ENCODE measurements at places on chromosomes 7 and 10.

- no peak for DNase-seq
These were observed 116.3 kb upstream of the GDF10 start for GRCh38 chr10:47183704-47184041.

DNA sequence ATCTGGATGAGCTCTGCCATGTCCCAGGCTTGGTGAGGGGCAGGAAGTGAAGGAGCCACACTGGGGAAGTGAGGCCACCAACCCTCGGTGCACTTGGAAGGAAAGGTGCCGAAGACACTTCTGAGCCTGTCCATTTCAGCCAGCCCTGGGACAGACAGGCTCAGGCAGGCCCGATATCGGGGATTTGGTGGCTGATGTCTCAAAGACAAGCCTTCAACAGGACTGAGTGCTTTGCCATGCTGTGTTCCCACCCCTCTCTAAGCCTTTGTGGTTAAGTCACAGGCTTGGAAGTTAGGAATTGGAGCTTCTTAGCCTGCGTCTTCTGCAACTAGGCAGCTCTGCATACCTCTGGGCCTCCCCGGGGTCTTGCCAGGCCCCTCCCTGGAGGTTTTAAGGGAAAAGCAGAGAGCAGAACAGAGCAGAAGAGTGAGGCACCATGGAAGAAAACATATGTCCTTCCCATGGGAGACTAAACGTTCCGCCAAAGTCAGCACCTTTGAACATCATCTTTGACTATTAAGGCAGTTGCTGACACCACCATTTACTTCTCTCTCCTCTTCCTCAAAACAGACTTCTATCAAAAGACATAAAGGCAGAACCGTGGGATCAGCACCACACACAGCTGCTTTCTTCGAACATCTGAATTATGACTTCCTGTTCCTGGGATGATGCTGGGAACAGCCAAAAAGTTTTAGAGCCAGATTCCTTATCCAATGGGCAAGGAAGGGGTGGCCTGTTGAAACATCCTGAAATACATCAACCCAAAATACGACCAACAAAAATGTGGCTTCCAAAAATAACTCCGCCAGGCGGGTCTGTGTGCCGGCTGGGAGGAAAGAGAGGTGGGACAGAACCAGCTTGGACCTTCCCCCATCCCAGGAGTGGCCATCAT is 71.8 kb downstream of the AFAP1L2 start:
- DNase-seq, result no peak

- DNase-seq, result no peak
These were observed 35.2 kb downstream of the STK17A start for GRCh38 chr7:43618073-43618472.

- no peak for DNase-seq
These were observed 41.1 kb downstream of the ZC3HC1 start for GRCh38 chr7:130009848-130010688.

- DNase-seq, result no peak
These were observed 780 bp downstream of the CYP3A5 start for GRCh38 chr7:99679032-99679399.

DNA sequence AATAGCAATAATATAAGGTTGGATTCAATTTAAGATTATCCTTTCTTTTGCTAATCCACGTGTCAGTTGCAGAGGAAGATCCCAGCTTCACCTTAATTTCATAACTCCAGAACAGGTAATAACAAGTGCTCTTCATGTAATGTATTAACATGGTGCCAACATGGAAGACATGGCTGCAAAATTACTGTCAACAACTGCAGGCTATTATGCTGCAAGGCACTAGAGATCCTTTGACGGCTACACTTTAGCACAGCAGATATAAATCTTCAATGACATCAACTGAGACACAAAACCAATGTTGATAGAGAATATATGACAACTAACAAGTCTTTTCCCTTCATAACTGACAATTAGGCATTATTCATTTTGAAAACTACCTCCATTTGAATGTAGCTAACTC is 96.1 kb downstream of the RNF133 start:
- no peak for DNase-seq

GRCh38 chr7:33055158-33055557 is 7.4 kb downstream of the NT5C3A start:
- no peak for DNase-seq

DNA sequence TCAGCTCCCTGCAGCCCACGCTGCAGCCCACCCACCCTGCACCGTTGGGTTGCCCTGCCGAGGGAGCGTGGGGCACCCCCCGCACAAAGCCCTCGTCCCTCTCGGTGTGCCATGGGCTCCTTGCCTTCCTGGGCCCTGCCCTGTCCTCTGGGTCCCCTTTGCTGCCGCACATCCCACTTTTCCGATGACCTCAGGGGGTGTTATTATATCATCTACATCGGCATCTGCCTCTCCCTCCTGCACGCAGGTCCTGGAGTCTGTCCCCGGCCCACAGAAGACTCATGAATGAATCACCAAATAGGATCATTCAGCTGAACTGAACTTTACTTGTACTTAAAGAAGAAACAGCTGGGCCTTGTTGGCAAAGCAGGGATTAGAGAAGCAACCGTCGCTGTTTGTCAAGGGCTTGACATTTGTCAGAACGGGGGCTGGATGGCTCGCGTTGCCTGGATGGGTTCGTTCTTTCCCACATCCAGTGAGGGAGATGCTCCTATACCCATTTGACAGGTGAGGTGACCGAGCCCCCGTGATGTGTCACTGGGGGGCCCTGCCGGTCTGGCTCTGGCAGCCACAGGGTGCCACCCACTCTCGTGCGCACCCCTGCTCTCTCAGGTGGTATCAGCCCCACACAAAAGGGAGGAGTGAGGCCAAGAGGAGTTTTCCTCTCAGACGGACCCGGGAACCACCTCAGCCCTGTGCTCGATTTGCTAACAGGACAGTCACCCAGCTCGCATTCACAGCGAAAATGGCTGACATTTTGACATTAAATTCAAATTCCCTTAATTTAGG is 58.6 kb upstream of the EBF3 start:
- no peak for DNase-seq
